ENCODE measurements at places on chromosomes 16 and 17.

DNA sequence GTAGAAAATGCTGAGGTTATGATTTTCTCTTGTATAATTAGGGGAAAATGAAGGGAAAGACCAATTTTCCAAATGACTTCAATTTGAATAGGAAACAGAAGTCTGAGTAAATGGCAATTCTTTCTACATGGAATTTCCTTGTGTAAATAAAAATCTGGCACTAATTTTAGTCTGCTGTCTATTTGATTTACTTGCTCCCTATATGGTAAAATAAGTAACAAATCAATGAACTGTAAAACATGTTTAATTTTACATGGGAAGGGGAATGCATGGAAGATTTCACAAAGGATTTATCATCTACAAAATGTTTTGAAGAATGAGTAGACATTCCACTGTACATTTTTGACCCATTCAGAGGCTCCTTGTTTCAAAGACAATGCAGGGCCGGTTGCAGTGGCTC, 811.6 kb upstream of the GOT2 start:
- no peak for DNase-seq

DNA sequence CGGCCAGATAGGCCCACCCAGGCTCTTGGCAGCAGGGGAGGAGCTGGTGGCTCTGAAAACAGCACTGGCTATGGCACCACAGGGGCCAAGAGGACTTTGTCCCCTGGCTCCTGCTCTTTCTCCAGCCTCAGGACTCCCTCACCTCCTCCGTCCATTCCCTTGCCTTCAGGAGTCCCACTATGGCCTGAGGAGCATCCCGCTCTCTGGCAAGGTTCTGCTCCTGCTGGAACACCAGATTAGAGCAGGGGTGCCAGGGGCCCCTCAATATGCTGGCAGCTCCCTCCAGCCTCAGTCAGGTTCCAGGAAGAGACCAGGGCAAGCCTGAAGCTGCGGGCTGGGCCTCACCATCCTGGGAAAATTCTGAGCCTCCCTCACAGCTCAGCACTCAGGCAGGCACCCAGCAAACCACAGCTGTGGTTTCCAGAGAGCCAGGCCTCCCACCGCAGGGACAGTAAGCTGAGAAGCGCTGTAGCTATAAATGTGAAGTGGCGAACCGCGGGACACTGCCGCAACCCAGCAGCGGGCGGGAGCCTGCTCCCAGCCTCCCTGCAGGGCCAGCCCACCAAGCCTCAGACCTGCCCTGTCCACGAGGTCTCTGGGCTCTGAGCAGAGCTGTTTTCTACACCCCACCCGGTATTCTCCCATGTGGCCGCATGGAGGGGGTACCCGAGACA, 25.7 kb downstream of the C17orf100 start:
- no peak for DNase-seq

DNA sequence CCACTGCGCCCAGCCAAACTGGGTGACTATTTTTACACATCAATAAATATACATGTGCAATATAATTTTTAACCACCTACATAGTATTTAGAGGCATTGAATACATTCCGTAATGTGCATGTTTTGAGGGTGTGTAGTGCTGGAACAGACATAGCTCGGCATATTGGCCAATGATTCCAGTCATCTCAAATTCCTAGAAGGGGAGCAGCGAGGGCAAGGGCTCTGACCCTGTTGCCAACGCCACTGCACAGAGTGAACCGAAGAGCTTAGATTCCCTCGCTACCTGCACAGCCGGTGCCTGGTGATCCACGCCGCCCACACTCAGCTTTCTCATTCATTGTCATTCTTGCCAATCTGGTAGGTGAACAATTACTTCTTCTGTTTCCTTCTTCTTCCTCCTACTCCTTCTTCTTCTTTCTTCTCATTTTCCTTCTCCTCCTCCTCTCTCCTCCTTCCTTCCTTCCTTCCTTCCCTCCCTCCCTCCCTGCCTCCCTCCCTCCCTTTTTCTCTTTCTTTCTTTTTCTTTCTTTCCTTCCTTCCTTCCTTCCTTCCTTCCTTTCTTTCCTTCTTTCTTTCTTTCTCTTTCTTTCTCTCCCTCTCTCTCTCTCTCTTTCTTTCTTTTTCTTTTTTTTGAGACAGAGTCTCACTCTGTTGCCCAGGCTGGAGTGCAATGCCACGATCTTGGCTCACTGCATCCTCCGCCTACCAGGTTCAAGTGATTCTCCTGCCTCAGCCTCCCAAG, 26.3 kb upstream of the ATP2A3 start:
- no peak for DNase-seq

DNA sequence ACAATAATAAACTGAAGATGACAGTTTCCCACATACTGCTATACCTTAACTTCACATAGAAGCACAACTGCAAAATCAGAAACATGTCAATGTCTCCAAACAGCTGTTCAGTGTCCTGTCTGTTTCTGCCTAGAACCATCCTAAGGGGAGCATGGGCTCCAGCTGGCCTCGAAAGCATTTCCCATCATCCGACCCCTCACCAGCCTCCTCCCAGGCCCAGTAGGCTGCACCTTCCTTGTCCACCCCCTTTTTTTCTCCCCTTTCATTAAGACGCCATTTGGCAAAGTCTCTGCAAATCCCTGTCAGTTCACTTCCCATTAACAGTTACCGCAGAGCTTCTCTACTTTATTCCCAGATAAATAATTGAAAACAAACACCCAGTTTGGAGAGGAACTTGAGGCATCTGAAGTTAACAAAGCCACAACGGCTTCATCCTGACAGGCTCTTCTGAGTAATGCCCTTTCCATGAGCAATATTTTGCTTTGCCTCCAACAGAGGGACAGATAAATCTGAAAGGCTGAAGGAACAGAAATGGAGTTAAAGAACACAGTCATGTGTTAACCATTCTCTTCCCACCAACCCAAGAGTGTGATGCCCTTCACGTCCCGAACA, 65.3 kb downstream of the SLC39A11 start:
- DNase-seq = no peak

DNA sequence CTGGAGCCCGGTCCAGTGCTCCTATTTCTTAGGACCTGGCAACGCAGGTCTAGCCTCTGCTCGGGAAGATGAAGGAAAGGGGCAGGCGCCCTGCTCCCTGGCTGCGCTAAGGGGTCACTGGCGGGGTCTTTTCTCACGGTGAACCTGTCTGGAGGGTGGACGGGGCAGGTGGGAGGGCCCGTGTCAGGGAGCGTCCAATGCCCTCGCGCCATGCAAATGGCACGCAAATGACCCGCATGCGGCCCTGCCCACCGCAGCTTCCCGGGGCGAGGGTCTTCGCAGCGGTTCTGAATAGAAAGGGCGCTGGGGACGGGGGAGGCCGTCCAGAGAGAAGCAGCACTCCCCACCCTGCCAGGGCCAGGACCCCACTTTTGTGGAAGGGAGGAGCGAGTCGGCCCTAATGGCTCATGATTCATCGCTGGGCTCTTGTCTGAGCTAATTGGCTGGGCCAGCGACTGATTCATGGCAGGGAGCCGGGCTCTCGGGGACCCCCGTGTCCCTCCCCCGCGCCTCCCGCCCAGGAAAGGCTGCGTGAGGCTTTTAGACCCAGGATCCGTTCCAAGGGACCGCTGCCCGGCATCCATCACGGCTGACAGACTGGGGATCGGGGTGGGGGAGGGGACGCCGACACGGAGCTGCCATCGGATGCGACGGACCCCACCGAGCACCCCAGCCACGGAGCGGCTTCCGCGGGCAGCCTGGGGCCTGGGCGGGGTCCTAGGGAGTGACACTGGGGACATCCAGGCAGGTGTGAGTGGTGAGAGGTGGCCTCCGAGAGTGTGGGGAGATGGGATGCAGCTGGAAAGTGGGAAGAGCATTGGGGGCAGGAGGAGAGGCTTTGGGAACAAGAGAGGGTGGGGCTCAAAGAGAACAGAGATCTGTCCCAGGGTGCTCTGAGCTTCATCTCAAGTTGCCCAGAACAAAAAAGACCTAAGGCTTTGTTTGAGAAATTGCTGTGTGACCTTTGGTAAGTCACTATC, 25.0 kb upstream of the NGFR start:
- DNase-seq = no peak

DNA sequence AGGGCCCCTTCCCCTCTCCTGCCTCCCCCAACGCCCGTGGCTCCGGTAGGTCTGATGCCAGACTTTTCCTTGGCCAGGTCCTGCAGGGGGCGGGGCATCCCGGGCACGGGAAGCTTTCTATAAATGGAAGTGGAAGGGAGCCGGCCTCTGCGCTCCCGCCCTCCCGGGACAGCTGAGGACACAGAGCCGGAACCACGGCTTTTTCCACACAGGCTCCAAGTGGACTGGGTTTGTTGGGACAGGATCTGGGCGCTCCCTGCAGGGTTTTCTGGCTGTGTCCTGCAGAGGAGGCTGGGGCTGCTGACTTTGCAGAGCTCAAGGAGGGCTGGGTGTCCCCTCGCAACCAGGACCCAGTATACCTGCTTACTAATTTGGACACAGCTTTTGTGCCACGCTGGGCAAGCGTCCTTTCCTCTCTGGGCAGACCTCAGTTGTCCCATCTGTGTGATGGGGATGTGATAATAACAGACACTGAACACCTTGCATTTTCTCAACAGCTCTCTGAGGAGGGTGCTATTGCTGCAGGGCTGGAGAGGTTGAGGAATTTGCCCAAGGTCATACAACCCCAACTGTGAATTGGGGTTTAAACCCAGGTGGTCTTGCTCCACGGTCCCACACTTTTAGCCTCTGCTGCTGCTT, 1.8 kb downstream of the TNS4 start:
- DNase-seq = no peak

- DNase-seq = no peak
Measured at GRCh38 chr16:17729820-17730219, 259.1 kb upstream of the XYLT1 start.

DNA sequence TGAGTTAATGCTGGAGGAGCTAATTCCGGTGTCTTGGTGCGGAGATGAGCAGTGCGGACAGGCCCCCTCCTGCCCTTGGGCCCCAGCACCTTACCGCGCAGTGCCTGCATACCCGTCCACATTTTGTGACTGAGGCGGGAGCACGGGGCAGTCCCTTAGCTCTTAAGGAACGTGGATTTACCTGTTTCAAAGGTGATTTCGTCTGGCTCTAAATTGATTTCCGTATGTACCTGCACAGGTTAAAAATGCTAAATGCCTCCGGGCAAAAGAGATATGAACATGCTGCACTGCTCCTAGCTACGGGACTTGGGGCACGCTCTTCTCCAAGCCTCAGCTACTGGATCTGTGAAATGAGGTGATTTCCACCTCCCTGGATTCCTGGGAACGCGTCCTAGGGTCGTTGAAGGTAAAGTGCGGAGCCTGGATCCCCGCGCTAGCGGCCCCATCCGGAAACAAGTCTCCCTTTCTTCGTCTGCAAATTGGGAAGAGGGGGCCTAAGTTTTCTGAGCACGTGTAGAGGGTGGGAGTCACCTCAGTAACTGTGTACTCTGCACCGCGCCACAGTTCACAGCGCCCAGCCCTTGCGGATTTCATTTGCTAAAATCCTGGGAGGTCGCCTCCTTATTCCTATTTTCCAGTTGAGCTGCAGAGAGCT, 669 bp upstream of the CRISPLD2 start:
- DNase-seq = no peak

DNA sequence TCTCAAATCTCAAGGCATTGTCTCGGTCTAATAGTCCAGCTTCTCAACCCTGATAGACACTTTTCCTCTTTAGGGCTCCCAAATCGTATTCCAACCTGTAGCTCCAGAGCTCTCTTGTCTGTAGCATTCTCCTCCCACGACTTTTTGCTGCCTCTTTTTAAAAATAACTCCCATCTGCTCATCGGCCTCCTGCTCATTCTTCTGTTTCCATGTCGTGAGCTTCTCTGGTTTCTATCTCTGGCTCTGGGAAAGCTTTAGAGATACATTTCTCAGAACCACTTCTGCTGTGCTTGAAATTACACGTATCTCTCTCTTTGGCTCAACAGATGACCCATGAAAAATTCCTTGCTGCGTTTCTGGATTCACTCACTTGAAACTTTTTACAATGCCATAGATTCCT, 609.6 kb upstream of the C16orf82 start:
- DNase-seq = no peak

DNA sequence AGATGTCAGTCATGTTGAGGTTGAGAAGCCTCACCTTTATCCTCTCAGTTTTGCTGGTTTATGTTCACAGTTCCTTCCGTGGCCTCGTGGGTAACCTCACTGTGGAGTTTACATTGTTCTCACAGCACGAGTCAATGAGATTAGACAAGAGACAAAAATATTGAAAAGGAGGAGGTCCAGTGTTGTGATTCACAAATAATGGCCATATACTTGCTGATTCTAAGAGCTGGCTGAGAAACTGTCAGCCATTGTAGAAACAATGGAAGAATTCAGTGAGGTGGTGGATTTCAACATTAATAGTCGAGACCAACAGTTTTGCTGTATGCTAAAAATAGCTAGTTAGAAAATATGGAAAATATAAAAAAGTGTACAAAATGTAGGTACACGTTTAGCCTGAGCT, 176.4 kb upstream of the WSCD1 start:
- DNase-seq = no peak

DNA sequence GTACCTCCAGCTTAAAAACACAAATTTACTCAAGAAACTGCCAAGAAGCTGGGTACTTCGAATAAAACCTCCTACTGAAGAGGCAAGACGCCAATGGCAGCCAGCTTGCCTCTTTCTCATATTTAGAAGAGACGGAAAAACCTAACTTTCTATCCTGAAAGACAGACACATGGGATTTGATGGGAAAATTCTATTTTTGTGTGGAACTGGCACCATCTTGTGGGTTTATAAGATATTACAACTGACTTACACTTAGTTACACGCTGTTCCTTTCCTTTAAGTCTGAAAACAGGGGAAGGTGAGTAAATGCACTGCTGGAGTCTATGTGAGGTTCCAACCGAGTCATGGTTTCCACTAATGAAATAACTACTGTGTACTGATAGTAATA, 10.3 kb downstream of the ZNF18 start:
- DNase-seq = no peak

GRCh38 chr17:74776044-74776962, at the start of gene NAT9:
NAT9 (minus strand) TSS chr17:74776345; CDS start chr17:74775698, 647 bp downstream.
- DNase-seq = peak; percentile 98

- DNase-seq = no peak
Measured at GRCh38 chr17:56831369-56832095, 2.2 kb downstream of the C17orf67 start.

DNA sequence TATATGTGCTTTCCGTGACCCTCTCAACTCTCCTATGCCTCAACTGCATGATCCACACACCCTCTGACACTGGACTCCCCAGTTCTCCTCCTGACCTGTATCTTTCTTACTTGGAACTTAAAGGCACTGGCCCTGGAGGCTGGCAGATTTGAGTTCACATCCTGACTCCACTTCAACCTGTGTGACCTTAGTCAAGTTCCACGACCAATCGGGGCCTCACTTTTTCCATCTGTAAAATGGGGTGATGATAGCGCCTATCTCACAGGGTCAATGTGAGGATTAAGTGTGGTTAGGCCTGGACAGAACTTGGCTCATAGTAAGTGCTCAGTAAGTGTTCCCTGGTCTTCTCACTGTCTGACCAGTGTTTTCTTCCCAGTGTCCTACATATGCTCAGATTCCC, 25.1 kb downstream of the MARF1 start:
- no peak for DNase-seq

- no peak for DNase-seq
Measured at GRCh38 chr17:72139212-72139611, 18.4 kb downstream of the SOX9 start.
